ENCODE measurements at places on chromosomes 12 and 14. TPM values are rescaled to one million over a fixed set of nuclear protein-coding genes. Genes with fewer than 3 reads are reported as not detected.

Gene FAM181A
- total RNA-seq = not detected

Gene PROX2
- total RNA-seq = not detected

Gene DIO2
- 18.7 TPM for total RNA-seq

Gene ZNF10
- 10.8 TPM for total RNA-seq

Gene CCDC91
- total RNA-seq = 22.9 TPM

Gene PIANP
- 1.3 TPM for total RNA-seq

Gene KLRG1
- 0.78 TPM for total RNA-seq

Gene ATL1
- 4.0 TPM for total RNA-seq

Gene PLEK2
- 3.6 TPM for total RNA-seq

Gene PTCSC3
- total RNA-seq = not detected

Gene GDF3
- not detected for total RNA-seq

Gene PTPRB
- 8.6 TPM for total RNA-seq

Gene KRT75
- not detected for total RNA-seq

Gene TMPRSS12
- total RNA-seq = not detected

Gene KICS2
- 6.9 TPM for total RNA-seq

Gene IL26
- 2.0 TPM for total RNA-seq

Gene ZFHX2
- 0.83 TPM for total RNA-seq

Gene DENND5B
- total RNA-seq = 10.9 TPM

Gene TMEM121
- total RNA-seq = 8.9 TPM
